ENCODE measurements at places on chromosomes 2 and 18.

- DNase-seq: no peak
Measured at GRCh38 chr18:30712383-30712782, 330.2 kb downstream of the DSC3 start.

- DNase-seq: no peak
Measured at GRCh38 chr2:8121826-8122513, 559.9 kb upstream of the ID2 start.

DNA sequence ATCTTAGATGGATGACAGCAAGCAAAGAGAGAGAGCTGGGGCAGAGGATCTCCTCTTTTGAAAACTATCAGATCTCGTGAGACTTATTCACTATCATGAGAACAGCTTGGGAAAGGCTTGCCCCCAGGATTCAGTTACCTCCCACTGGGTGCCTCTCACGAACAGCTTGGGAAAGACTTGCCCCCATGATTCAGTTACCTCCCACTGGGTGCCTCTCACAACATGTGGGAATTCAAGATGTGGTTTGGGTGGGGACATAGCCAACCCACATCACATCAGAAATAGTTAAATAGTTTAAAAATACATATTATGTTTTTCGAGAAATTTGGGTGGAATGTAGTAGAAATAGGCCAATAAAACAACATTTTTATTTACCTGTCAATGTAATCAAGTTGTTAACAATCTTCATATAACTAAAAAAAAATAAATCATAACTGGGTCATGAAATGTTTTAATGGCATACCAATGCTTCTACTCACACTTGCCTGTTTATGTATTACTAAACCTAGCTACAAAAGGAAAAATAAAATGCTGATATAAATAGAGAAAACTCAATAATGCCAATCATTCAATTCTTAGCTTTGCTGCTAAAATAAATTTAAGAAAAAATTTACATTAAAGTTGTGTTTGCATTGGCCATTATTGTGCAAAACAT is 608.9 kb downstream of the SUCLG1 start:
- no peak for DNase-seq

DNA sequence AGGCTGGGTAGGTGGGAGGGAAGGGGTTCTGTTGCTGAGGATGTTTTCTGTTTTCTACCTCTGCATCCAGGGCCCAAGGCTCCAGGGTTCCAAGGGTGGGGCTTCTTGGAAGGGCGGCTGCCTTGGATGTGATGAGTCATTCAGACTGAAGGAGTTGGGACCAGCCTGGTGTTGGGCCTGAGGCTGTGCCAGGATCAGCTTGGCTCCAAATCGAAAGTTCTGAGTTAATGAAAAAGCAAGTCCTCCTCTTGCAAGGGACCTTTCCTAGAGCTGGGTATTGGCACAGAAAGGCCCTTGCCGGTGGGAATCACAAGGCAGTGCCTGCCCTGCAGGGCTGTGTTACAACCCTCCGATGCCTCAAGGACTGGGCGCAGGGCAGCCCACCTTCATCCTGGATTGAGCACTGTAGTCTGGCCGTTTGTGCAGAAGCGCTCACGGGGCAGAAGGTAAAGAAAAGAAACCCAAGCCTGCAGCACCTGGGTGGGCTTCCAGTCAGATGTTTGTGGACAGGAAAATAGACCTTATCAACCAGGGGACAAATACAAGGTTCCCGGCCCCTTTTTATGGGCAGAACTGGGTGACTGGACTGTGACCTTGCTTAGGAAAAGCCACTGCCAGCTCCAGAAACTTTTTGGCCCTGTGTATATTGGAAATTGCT is 52.5 kb upstream of the MCFD2 start:
- DNase-seq: no peak

- DNase-seq: no peak
Measured at GRCh38 chr2:148955798-148956197, 80.8 kb downstream of the KIF5C start.

DNA sequence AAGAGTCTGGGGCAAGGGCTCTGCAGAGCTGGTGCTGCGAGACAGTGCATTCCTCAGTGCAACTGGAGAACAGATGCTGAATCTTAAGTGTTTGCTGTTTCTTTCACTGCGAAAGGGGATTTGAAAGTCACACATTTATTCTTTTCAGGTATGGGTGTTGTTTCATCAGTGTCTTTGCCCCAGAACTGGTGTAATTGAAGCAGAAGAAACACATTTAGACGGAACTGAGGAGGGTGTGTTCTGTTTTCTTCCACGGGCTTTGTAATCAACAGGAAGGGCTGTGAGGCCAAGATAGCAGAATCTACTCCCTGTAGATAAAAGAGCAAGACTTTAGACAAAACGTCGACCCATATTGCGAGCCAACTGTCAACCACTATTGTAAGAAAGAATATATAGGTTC is 151.9 kb downstream of the EPHA4 start:
- DNase-seq: no peak

DNA sequence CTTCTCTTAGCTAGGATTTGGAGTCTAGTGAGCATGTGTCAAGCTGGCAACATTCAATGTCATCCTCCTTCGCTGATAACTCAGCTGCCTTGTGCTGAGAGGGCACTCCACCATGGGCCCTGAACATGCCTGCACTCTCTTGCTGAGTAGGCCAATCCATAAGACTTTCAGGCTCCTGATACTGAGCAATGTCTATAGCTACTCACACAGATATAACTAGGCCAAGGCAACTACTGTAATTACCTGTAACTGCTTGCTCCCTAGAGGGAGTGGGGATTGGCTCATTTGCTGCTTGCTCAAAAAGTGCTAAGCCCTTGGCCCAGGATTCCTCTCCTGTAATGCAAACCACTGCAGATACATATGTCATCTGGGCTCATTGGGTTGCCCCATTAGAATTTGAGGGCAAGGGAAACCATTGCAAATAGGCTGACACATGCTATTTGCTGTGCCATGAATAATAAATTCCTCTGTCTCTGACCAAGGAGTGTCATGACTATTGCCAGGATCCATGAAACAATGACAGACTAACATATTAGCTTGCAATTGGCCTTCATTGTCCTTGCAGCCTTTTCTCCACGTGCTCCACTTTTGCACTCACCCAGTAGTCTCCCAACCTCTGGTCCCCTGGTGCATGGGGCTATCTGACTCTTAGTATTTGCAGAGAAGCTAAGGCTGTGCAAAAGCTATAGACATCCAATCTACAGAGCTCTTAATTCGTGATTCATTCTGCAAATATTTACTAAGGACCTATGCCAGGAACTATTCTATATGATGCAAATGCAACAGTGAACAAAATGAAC is 36.9 kb upstream of the BMPR2 start:
- no peak for DNase-seq

DNA sequence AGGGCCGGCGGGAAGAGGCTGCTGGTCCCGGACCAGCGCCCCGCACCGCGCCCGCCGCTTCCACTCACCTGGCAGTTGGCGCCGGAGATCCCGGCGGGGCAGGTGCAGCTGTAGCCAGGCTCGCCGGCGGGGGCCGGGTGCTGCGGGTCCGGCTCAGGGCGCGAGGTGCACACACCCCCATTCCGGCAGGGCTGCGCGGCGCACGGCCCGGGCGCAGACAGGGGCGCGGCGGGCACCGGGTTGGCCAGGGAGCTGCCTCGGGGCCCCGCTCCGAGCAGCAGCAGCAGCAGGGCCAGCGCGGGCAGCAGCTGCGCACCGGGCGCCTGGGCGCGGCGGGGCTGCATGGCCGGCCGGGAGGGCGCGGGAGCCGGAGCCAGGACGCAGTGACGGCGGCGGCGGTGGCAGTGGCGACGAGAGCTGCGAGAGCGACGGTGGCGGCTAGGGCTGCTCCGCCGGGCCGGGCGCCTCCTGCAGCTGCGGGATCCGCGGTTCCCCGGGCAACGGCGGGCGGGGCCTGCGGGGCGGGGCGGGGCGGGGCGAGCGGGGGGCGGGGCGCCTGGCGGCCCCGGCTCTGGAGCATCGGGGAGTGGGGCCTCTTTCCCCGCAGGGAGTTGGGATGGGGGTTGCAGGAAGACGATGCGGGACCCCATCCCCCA is at the start of gene DNER:
Gene DNER, minus strand, starts transcription at position 476 of the 656 bp plus-strand sequence. Its CDS starts 132 bp downstream, at position 344.
- DNase-seq: peak; percentile 83

DNA sequence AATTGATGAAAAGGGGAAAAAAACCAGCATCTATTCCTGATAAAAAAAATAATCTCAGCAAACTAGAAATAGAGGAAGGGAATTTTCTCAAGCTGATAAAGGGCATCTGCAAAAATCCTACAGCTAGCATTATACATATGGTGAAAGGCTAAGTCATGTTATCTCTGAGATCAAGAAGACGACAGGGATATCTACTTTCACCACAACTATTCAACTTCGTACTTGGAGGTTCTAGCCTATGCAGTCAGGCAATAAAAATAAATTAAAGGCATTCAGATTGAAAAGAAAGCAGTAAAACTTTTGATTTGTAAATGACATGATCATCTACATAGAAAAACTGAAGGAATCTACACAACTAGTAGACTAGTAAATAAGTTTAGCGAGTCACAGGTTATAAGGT is 58.2 kb downstream of the CAB39 start:
- DNase-seq: no peak

DNA sequence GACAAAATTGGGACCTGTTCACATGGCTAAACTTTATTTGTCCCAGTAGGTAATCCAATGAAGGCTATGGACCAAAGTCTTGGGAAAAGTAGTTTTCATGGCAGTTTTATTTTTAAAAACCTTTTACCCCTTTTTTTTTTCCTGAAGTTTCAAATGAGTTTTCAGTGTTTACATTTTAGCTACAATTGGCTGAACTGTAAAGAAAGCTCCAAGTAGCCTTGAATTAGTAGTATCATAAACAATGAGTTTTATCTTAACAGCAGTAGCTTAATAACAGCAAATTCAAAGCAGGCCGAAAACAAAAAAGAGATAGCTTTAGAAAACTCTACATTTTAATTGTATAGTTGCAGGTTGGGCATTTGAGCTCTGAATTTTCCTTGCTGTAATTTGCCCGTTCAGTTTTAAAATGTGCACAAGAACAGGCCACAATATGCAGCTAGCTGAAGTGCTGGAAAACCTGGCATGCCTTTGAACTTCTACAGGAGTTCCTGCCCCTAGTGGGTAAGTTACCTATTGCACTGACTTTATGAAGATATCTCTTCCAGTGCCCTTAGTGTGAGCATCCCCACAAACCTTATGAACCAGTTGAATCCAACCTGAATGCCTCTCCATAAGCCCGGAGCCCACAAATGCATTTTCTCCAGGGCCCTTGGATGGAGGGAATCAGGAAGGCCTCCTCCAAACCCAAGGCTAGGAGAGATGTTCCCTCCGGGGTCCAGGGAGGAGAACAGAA is 106.7 kb downstream of the XRCC5 start:
- DNase-seq: no peak

- DNase-seq: no peak
Measured at GRCh38 chr2:88829607-88830463, 138.4 kb downstream of the RPIA start.

DNA sequence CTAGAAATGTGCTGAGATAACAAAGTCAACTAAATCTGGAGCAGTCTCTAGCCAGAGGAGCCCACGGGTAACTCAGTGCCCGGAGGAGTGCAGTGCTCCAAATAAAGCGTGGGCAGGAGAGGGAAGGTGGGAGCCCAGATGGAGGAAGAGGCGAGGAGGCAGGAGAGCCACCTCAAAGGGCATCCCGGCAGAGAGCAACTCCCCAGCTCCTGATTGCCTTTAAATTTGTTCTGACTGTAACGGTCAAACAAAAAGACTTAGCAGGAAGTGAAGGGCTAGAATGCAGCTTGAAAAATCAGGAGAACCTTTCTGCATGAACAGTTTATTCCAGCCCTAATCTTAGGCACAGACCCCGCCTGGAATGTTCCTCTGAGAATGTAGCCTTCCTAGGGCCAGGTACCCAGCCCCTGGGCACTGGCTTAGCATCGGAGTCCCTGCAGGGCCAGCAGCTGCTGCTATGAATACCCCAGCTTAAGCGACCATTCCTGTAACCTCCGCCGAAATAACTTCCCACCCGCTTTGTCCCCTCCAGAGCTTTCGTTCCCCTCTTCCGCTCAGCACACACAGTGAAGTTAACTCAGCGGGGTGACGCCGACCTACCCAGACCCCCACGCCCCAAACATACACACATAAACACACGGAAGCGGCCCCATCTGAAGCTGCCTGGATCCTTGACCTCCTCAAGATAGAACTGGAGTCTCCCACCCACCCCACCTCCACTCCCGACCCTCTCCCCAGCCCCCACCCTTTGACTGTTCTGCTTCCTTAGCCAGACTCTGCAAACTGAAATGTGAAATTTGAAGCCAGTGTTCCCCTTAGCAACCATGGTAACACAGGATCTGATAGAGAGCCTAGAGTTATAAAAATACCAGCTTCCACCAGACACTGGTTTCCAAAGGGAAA is 123.2 kb downstream of the SMAD7 start:
- DNase-seq: no peak

DNA sequence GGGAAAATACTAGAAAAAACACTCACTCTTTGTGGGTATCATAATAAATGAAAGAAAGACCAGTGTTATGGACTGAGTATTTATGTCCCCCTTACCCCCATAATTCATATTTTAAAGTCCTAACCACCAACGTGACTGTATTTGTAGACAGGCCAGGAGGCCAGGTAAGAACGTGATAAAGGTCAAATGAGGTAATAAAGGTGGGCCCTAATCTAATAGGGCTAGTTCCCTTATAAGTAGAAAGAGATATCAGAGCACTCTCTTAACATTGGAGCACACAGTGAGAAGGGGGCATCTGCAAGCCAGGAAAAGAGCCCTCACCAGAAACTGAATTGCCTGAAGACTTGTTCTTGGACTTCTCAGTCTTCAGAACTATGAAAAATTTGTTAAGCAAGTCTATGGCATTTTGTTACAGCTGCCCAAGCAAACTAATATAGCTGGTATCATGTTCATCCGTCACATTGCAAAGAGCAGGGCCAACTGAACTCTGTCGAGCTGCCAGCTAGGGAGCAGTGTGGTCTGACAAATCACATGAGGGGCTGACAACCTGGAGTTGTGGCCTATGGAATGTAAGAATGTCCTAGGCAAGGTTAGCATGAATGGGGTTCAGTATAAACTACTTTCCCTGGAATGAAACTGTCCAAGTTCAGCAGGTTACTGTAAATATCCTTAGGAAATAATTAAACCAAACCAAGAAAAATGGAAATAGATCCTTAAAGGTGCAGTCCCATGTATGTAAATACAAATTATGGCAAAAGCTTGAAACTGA is 280.9 kb downstream of the ZNF385B start:
- DNase-seq: no peak

DNA sequence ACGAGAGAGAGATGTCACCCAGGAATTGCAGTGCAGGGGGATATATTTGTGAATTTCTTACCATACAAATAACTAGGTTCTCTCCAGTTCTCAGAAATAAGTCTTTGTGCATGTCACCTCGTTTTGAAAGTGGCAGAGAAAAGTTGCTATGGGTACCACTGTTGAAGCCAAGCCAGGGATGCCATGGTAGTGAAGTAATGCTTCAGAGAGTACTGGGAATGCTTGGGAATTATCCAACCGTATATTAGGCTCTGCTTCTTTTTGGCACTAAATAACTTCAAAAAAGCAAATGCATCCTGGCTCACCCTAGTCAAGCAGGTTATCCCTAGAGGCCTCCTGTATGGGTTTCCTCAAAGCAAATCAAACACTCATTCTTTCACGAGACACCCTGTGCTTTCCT is 50.7 kb upstream of the DDX18 start:
- peak; percentile 32 for DNase-seq

All from hippocampal formation (tissue), 2 donors.